ENCODE measurements at places on chromosomes 11 and 22.
A peak's percentile ranks its signal among the peaks of the same experiment; 100 is the strongest.

- no peak for DNase-seq
Observed at GRCh38 chr11:125170001-125170509, 5.5 kb downstream of the PKNOX2 start.

DNA sequence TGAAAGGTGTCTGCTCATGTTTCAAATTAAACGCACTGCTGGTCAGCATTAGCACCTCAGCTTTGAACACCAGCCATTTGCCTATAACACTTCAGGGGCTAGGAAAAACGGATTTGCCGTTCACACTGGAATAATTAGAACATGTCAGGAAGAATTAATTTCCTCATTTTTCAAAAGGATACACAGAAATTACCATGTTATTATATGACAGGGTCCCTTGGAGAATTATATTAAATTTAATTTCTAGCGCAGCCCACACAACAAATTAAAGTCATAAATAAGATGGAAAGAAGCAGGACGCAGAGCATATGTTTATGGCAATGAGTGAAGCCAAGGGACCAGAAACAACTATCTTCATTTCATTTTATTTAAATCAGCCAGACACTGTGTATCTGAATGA, 83.8 kb upstream of the SOX6 start:
- DNase-seq = no peak

DNA sequence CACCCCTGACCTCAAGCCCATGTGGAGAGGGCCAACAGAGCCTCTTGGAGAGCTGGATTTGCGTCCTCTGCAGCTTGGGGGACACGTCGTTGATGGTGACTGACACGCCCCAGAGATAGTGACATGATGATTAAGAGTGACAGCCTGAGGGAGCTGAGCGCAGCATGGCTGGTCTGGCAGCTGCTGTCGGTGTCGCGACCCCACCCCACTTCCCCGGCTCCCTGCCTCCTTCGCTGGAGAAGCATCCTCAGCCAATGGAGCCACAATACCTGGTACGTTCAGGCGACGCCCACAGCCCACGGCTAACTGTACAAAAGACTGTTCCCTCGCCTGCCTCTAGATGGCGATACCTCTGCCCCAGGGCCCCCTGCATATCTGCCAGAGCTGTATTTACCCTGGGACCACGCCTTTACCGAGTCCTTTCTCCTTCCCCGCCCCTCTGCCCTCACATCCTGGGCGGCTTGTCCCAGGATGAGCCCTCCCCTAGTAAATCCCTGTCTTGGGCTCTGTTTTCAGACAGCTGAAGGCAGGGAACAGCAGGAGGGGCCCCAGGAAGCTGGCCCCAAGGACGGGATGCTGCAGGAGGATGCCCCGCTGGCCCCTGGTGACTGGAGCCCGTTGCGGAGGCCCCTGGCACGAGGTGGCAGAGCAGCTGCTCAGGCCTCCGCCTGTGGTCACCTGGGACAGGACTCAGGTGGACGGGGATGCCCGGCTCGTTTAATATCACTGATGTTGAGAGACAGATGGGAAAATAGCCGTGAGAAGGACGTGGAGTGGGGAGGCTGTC, 90.6 kb downstream of the RPS6KA4 start:
- DNase-seq = peak; percentile 71

- no peak for DNase-seq
Observed at GRCh38 chr11:101291279-101291678, 161.7 kb upstream of the PGR start.

- no peak for DNase-seq
Observed at GRCh38 chr11:134243913-134244312, 9.2 kb downstream of the THYN1 start.

DNA sequence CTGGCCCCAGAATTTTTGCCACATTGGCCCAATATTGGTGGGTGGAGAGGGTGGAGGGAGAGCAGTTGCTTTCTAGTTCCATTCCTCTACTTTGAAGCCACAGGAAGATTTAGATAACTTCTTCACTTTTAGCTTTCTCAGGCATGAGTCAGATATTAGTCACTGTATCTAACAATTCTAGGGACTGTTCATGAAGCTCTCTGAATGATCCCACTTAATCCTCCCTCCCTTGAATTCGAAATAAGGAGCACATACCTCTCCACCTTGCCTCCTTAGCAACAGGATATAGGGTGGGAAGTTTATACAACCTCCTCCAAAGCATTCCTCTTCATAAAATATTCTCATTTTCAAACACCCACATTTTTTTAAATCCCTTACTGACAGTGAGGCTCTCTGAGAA, 13.5 kb downstream of the FSHB start:
- no peak for DNase-seq

GRCh38 chr11:121566279-121567168, 113.8 kb upstream of the SORL1-AS1 start:
- no peak for DNase-seq

DNA sequence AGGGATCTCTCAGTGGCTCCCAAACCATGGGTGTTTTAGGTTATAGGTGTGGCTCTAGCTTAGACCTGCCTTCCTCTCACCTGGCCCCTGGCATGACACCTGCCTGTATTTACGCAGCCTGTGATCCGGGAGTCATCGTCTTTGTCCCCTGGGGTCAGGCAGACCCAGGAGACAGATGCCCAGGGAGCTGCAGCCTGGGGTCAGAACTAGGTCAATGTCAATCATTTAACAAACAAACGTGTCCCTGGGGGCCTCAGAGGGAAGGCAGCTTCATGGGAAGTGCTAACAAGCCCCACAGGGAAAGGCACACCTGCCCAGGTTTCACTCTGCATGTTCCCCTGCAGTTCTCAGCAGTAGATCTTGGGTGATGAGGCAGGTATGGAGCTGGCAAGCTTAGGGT, 12.0 kb downstream of the BACE1-AS start:
- DNase-seq = peak; percentile 17

DNA sequence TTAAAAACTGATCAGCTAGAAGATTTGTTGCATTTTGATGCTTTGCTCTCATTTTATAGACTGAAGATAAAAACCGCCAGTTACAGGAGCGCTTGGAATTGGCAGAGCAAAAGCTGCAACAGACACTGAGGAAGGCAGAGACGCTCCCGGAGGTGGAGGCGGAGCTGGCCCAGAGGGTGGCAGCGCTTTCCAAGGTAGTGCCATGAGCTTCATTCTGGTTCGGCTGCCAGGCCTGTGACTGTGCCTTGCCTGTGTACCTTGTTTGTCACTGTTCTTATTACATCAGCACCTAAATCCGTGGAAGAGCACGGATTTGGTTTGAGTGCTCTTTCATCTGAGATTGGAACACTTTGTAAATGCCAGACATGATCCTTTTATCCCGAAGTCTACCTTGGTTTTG, 61.4 kb downstream of the PPFIA1 start:
- no peak for DNase-seq

GRCh38 chr11:76071090-76071489, 135.2 kb downstream of the WNT11 start:
- DNase-seq = no peak

- no peak for DNase-seq
Observed at GRCh38 chr22:24009227-24010017, 1.7 kb upstream of the CABIN1 start.

GRCh38 chr11:10742460-10743208, 8.4 kb upstream of the CTR9 start:
- no peak for DNase-seq

- no peak for DNase-seq
Observed at GRCh38 chr22:27654546-27655445, 146.8 kb downstream of the MN1 start.

DNA sequence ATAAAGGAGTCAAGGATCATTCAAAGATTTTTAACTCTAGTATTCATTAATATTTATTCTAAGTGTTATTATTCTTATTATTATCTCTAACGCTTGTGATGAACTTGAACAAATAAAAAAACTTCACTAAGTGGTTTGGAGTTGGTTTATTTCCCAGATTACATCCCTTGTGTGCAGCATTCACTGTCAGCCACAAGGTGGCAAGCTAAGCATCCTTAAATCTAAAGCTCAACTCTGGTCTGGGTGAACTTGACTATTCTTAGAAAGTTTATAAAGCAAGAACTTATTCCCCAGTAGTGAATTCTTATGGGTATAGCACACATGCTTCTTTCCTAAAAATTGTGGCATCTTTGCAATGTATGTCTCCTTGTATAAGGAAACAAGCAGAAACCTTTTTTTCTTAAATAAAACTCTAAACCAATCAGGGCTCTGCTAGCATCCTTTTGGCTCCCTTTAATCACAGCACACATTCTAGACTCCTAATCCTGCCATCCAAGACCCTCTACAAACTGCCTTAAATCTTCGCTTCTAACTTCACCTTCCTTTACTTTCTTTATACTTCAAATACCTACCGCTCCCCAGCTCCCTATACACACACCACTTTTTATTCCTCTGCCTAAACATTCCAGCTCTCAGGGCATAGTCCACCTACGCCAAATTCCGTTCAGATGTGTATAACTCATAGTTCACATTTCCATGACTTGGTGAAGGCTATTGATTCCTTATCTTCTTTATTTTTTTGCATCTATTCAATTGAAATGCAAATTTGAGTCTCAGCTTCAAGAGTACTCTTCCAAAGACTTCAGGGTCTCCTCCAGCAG, 1068.8 kb downstream of the DLG2 start:
- no peak for DNase-seq

DNA sequence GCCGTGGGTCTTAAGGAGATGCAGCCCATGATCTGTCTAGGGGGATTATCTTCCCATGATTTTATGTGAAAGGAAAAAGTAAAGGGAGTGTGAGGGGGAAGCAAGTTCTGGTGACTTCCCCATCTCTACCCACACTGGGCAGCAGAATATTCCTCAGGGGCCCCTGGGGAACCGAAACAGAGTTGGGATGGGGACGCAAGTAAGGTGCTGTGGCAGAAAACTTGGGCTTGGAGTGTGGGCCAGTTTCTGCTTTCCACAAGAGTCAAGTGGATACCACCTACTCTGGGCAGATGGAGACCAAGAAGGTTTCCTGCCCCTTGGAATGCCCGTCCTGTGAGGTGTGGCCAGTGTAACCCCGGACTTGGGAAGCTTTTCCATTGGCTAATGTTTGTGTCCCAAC, 64.4 kb downstream of the SGSM3 start:
- DNase-seq = no peak

GRCh38 chr11:6563667-6564066, 39.7 kb downstream of the RRP8 start:
- no peak for DNase-seq

GRCh38 chr11:87223816-87224215, 186.1 kb downstream of the TMEM135 start:
- no peak for DNase-seq

DNA sequence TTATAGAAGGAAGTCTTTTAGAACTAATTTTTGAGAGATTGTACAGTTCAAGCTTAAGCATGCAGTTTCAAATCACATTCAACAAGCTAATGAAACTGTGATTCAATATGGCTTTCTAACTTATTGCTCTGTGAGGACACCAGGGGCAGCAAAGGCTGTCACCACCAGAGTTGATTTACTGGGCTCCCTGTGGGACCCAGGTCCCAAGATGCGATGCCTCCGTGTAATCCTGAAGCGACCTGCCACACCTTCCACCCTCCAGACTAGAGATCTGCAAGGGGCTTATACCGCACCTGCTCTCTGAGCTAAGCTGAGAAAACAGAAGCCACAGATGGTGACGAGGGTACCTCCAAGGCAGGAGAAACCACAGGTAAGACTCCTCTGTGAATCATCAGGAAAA, 918 bp upstream of the OR51Q1 start:
- no peak for DNase-seq

GRCh38 chr11:96126917-96127595, 203.1 kb upstream of the MTMR2 start:
- no peak for DNase-seq

DNA sequence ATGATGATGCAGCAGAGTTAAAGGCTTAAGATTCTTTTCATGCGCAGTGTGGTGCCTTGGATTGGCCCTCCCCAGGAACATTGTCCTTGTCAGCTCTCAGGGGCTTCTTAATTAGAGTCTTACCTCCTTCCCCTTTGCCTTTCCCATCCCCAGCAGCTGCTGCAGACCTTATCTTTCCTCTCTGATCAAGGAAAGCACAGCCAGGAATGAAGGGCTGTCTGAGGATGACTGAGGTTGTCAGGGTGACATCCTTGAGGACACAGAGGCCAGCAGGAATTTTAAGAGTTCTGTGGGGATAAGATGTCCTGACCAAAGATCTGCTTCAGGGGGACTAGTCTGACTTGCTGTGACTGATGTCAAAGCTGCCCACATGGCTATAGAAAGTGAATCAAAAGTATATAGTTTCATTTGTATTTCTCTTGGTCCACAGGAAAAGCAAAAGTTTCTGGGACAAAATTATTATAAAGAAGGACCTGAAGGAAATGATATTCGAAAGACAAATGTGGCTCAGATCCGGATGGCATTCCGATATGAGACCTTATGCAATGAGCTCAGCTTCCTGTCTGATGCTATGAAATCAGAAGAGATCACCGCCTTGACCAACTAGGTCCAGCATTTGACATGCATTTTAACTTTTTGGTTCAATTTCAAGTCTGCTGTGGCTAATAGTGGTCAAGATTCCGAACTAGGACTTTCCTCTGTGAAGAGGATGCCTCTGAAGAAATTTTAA, 35.5 kb downstream of the RNF141 start:
- no peak for DNase-seq

DNA sequence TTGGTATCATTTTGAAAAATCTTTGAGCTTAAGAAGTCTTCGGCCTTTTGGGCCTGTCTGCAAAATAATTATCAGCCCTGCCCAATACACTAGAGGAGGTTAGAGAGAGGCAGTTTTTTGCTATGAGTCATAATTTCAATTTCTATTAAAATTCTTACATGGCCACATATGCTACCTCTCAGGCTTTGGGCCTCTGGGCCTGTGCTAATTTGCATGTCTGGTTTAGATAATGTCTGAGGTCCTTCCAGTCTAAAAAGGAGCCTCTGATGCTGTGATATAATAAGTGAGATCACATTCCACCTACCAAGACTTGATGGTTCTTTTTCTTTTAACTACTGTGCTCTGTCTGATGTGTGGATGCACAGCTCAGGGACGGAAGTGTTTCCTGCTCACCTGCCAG, 70.8 kb downstream of the KCNJ1 start:
- DNase-seq = no peak

DNA sequence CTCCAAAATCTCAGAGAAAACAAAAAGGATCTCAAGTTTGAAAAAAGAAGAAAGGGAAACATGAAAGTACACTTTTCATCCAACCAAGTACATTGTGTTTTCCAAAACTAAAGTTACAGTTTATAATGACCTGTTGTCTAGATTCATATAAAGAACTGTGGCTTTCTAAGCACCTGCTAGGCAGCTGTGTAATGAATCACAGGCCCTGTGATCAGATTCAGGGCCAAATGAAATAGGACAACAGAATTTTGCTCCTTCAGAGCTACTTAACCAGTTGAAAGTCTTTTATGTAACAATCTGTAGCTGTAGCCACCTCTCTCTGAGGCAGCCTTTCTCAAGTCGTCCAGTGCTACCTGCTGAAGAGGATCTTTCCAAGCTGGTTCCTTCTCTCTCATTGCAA, 960.0 kb upstream of the RAG2 start:
- DNase-seq = no peak

DNA sequence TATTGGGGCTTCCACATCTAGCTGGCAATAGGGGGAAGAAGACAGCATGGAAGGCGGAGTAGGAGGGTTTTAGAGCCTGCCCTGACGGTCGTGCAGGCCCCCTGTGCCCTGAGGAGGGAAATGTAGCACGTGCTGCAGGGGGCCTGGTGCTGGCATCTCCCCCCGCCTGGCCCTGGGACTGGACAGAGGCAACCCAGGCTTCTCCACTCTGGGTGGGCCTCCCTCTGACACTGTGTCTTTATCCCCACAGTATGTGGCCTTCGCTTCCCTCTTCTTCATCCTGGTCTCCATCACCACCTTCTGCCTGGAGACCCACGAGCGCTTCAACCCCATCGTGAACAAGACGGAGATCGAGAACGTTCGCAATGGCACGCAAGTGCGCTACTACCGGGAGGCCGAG, 36.8 kb downstream of the KCNC1 start:
- no peak for DNase-seq

- DNase-seq = no peak
Observed at GRCh38 chr11:33618351-33618710, 82.3 kb downstream of the C11orf91 start.

All from sciatic nerve (tissue), 2 donors.